ENCODE measurements at places on chromosomes 16 and 17. TPM values are rescaled to one million over a fixed set of nuclear protein-coding genes. Genes with fewer than 3 reads are reported as not detected.

TOX3 gene
- total RNA-seq, result 0.29 TPM

OR1G1 gene
- total RNA-seq, result not detected

MARVELD3 gene
- 0.27 TPM for total RNA-seq

LRRC46 gene
- 3.7 TPM for total RNA-seq

KRTAP1-1 gene
- total RNA-seq, result not detected

VAT1L gene
- not detected for total RNA-seq

TPSD1 gene
- not detected for total RNA-seq

CLEC3A gene
- total RNA-seq, result not detected

KRT9 gene
- not detected for total RNA-seq

KRTAP16-1 gene
- total RNA-seq, result not detected

ESRP2 gene
- 0.18 TPM for total RNA-seq

UNC13D gene
- total RNA-seq, result 5.8 TPM

CAPNS2 gene
- total RNA-seq, result 0.08 TPM

HP gene
- total RNA-seq, result not detected

EPN3 gene
- total RNA-seq, result 0.12 TPM

RND2 gene
- 0.13 TPM for total RNA-seq

CACNG5 gene
- not detected for total RNA-seq

SRCAP gene
- 17.8 TPM for total RNA-seq

SLC16A13 gene
- 8.7 TPM for total RNA-seq

EMP2 gene
- 39.3 TPM for total RNA-seq

FBXO31 gene
- total RNA-seq, result 20.1 TPM

JMJD8 gene
- 75.8 TPM for total RNA-seq

SOST gene
- 0.03 TPM for total RNA-seq

ZP2 gene
- total RNA-seq, result not detected

PABPN1L gene
- total RNA-seq, result not detected

CCDC144A gene
- 1.2 TPM for total RNA-seq

KRTAP2-2 gene
- total RNA-seq, result not detected

HEATR9 gene
- total RNA-seq, result not detected

IL34 gene
- 0.43 TPM for total RNA-seq

TUBB3 gene
- 265 TPM for total RNA-seq

AATK gene
- 0.55 TPM for total RNA-seq

CDH5 gene
- total RNA-seq, result 0.15 TPM

KRT36 gene
- total RNA-seq, result not detected

OSGIN1 gene
- 15.7 TPM for total RNA-seq
